Thymus (tissue), 14 donors: ENCODE measurements at places on chromosomes 6 and 20. TPM values are rescaled to one million over a fixed set of nuclear protein-coding genes. Genes with fewer than 3 reads are reported as not detected.

Gene SLA2
- polyA plus RNA-seq: 6.8 TPM

Gene SNRPB2
- polyA plus RNA-seq: 77.1 TPM

Gene RMND1
- polyA plus RNA-seq: 17.0 TPM

Gene HLA-DMA
- polyA plus RNA-seq: 161 TPM

Gene HSPA12B
- 2.3 TPM for polyA plus RNA-seq

Gene EXOC2
- 12.1 TPM for polyA plus RNA-seq

Gene GHRH
- 14.7 TPM for polyA plus RNA-seq

Gene ELOVL2
- 0.91 TPM for polyA plus RNA-seq
